ENCODE measurements at places on chromosomes 5 and 9.

- no peak for DNase-seq
Measured at GRCh38 chr5:177333420-177334154, 17.9 kb downstream of the LMAN2 start.

GRCh38 chr9:109048822-109049221 is 35.5 kb upstream of the CTNNAL1 start:
- no peak for DNase-seq

DNA sequence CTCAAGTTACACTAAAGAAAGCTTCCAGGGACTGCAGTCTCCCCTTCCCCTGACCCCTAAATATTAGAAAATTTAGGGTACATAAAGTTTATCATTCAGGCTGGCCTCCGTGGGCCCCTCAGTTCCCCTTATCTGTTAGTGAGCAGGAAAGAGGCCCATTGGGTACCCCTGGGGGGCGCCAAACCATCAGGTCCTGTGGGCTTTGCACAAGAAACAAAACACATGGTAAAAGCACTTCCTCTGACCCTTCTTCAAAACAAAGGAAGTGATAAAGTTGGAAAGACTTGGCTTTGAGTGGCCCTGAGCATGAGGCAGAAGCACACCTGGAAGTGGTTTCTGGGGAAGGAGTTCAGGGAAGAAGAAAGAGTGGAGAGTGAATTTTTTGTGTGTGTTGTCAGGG is 213.0 kb downstream of the SMARCA2 start:
- DNase-seq = no peak

DNA sequence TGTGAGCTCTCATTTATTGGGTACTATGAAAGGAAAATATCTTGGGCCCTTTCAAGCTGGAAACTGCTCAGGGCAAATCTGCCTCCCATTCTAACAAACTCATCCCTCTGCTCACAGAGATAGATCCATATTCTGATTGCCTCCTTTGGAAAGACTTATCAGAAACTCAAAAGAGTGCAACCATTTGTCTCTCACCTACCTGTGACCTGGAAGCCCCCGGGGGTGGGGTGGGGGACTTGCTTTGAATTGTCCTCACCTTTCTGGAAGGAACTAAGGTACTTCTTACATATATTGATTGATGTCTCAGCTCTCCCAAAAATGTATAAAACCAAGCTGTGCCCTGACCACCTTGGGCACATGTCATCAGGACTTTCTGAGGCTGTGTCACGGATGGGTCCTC is 125.3 kb downstream of the ATP10B start:
- DNase-seq = no peak

DNA sequence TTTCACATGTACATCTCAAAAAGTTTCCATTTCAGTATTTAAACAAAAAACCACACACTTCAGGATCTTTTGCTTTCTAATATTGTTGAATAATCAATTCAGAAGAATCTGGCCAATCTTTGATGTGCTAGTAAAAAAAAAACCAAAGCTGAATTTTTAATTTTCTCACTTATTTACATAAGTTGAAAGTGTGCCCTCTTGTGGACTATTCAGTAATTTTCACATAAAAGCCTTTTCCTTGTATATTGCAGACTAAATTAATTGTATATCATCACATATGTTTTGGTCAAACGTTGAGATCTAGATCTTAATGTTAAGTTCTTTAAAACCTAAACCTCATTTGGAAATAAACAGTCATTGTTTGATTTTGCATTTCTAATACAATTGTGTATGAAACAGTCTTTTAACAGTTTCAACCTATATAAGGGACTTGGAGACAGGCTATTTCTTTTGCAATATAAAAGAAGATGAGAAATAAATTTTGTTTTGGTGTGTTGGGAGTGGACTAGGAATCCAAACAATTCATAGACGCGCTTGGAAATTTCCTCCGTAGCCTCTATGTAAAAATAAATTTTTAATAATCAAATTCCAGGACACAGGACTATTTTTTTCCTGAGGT is 68.1 kb downstream of the NIPBL start:
- no peak for DNase-seq

DNA sequence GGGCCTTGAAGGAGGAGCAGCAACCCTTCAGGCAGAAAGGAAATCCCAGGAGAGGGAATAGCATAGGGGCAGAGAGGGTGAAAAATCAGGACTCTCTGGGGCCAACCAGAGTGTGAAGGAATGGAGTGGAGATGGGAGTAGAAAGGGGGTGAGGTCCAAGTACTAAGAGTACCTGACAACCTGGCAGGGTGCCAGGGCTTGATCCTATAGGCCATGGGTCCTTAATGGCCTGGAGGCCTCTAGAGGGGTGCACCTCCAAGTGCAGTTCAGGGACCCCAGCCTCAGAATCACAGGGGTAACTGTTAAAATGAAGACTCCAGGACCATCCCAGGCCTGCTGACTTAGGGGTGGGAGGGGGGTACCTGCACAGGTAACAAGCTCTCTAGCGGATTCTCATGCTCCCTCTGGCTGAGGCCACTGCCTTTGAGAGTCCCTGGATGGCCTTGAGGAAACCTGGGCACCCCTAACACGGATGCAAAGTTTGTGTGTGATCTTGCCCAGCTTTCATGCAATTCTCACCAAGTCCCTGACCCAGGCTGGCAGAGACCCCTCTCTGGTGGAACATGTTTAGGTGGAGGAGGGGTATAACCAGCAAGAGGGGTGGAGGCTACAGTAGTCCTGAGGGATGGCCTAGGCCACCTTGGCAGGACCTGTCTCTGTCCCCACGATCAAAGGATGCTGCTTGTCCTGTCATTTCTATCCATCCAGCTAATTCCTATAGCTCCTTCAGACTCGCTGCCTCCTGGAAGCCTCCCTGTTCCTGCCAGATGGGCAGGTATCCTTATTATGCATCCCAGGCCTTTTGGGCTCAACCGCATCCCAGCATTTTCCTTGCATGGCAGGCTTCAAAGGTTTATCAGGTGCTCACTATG is 17.6 kb upstream of the CSF1R start:
- DNase-seq = no peak
